ENCODE measurements at places on chromosomes 12 and 14.

DNA sequence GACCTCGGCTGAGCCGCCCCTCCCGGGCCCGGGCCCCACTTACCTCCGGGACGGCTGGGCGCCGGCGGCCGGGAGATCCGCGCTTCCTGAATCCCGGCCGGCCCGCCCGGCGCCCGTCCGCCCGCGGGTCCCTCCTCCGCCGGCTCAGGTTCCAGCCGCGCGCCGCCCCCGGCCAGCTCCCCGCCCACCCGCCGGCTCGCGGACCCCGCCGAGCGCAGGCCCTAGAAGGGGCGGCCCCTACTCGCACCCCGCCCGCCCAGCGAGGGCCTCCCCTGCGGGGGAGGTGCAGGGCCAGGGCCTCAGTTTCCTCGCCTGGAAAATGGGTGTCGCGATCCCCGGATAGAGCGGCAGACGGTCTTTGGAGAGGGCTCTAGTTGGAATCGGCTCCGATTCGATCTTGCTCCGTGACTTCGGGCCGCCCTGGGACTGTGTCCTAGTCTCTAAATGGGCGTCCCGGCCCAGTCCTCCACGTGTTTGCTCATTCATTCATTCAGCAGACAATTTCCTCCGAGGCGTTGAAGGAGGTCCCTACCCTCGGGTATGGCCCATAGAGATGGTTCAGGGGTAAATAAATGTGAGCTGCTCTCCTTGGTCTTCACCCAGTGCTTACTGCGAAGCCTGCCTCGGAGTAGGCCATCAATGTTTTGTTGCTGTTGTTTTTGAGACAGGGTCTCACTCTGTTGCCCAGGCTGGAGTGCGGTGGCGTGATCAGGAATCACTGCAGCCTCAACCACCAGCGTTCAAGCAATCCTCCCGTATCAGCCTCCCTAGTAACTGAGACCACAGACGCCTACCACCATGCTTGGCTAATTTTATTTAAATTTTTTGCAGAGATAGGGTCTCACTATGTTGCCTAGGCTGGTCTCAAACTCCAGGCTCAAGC, at the start of gene TRPV4:
TSS of gene TRPV4 (minus strand) at position 92 of the 883 bp plus-strand sequence. CDS start 18,602 bp downstream, outside the sequence.
- DNase-seq, result no peak

GRCh38 chr12:131020326-131021153, 66.8 kb downstream of the ADGRD1 start:
- no peak for DNase-seq

GRCh38 chr14:20683891-20684661, at the start of gene RNASE4:
Gene RNASE4 (plus strand): TSS chr14:20684560. CDS start chr14:20699372, 14,812 bp downstream.
- DNase-seq, result peak; percentile 92

DNA sequence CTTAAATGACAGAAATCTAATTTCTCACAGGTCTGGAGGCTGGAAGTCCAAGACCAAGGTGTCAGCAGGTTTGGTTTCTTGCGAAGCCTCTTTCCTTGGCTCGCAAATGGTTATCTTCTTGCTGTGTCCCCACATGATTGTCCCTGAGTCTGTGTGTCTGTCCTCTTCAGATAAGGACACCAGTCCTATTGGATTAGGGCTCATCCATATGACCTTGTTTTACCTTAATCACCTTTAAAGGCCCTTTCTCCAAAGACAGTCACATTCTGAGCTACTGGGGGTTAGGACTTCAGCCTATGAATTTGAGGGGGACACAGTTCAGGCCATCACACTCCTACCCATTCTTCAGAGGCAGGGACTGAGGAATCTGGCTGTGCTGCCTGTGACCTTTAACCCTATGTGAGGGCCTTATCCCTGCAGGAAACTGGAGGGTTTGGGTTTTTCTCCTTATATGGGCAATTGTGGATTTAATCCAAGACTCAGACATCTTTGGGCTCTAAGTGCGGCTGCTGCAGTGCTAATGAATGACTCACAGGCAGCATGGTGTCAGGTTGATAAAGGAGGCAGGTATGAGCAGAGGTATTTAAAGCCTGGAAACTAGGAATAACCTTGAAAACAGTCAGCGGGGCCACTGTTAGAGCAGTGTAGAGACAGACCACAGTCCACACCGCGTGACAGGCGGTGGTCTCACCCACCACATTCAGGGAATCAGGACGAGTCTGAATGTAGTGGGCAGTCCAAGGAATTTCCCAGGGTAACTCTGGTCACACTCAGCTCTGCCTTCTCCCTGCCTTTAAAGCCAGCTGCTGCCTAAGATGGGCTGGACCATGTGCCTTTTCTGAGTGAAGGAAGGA, 10.2 kb downstream of the TPCN1 start:
- peak; percentile 13 for DNase-seq

GRCh38 chr14:75249958-75250336, 28.7 kb upstream of the FOS start:
- no peak for DNase-seq

DNA sequence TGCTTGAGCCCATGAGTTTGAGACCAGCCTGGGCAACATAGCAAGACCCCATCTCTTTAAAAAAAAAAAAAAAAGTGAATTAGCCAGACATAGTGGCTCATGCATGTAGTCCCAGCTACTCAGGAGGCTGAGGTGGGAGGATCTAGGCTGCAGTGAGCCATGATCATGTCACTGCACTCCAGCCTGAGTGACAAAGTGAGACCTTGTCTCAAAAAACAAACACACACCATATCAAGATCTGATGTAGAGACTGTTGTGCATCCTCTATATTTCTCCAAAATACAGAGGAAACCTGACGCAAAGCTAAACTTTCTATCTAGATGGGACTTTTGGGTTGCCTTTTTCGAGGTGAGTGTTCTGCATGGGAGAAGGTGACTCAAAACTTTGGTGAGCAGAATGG, 77.4 kb upstream of the SLC8A3 start:
- no peak for DNase-seq

- no peak for DNase-seq
These were observed 20.0 kb upstream of the SOCS2 start for GRCh38 chr12:93552427-93552826.

GRCh38 chr12:116916714-116917114, 6.0 kb downstream of the FBXW8 start:
- no peak for DNase-seq

DNA sequence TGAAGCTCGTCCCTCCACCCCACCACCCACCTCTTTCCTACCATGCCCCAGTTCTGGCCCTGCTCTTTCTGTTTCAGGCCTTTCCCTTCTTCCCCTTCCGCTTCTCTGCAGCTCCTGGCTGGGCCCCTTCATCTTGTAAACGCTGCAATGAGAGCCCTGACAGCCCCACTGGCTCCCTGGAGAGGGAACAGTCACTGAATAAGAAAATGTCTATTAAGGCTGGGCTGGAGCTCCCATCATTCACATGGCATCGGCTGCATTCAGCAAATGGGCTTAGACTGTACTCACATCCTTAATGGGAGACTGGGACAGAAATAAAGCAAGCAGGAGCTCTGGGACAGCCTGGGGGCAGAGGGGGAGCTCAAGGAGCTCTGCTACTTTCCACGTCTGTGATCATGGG, 45.2 kb upstream of the TUNAR start:
- no peak for DNase-seq

GRCh38 chr12:5037795-5038357, 5.8 kb upstream of the KCNA5 start:
- DNase-seq, result no peak

DNA sequence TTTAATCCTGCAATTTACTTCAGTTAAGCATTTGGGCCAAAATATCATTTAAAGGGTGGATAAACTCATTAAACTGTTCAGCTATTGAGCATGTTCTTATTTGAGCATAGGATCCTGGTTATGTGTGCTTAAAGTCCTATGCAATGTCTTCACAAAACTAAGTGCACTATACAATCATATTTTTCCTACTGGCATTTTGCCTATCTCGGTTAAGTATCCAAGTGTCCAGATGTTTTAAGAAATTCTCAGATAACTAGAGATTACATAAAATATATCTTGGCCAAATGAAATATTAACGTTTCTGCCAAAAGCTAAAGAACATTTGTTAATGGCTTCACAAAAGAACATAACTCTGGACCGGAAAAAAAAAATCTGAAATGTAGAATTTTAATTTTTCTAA, 250.8 kb upstream of the LRFN5 start:
- no peak for DNase-seq

- no peak for DNase-seq
These were observed 24.3 kb downstream of the CEP170B start for GRCh38 chr14:104889375-104889757.

- peak; percentile 85 for DNase-seq
These were observed at the start of gene BDKRB2 for GRCh38 chr14:96204151-96205058. Gene BDKRB2 (plus strand): TSS chr14:96204839. CDS start chr14:96237108, 32,269 bp downstream.

- no peak for DNase-seq
These were observed 7.0 kb downstream of the APOLD1 start for GRCh38 chr12:12792421-12792820.

DNA sequence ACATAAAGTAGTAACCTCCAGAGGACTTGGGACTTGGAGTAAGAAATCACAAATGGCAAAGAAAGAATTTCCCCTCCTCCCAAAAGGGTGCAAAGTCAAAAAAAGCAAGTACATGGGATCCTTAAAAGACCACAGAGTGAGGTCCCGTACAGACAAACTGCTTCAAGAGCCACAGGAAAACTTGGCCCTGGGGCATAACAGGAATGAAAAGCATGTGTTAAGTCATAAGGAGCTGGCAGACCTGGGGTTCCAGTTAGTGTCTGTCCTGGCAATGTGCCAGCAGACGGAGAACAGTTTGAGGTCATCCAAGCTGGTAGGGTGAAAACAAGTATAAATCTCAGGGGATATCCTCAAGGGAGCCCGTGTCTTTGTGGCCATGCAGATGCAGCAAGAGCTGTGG, 73.2 kb downstream of the HSD17B6 start:
- DNase-seq, result no peak

DNA sequence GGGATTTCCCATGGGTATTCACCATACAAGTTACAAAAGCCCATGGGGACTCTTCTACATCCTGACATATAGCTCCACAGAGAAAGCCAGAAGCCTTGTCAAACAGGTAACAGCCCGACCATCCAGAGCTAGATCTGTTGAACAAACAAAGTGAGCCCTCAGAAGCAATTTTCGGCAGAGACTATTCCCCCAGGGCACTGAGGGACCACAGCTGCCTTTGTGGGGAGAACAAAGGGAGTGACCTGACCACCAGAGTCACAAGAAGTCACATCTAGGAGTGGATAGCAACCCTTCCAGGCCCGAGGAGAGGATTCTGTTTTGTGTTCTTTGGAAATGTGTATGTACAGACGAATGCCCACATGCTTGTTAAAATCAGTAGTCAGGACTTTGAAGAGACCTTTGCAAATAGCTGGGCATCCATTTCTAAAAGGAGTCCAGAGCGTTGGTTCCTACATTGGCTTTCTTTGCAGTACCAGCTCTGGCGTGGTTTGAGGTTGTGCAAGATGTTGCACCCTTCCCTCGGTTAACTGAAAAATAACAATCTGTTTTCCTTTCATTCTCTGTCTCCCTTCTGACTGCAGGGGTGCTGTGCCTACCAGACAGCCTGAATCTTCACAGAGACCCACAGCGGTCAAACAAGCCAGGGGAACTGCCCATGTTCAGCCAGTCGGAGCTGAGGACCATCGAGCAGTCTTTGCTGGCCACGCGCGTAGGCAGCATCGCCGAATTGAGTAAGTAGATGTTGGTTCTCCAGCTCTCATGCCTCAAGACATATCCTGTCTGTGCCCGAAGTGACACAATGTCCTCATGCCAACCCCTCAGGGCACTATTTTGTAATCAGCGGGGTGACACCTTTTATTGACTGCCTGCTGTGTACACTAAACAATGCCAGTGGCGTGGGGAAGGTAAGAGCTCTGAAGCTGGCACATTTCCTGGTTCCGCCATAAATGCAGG, 165.4 kb upstream of the PWP1 start:
- DNase-seq, result no peak

GRCh38 chr14:75363130-75363529, 64.7 kb upstream of the JDP2 start:
- DNase-seq, result no peak

- DNase-seq, result no peak
These were observed 30.7 kb downstream of the HVCN1 start for GRCh38 chr12:110658242-110658641.

DNA sequence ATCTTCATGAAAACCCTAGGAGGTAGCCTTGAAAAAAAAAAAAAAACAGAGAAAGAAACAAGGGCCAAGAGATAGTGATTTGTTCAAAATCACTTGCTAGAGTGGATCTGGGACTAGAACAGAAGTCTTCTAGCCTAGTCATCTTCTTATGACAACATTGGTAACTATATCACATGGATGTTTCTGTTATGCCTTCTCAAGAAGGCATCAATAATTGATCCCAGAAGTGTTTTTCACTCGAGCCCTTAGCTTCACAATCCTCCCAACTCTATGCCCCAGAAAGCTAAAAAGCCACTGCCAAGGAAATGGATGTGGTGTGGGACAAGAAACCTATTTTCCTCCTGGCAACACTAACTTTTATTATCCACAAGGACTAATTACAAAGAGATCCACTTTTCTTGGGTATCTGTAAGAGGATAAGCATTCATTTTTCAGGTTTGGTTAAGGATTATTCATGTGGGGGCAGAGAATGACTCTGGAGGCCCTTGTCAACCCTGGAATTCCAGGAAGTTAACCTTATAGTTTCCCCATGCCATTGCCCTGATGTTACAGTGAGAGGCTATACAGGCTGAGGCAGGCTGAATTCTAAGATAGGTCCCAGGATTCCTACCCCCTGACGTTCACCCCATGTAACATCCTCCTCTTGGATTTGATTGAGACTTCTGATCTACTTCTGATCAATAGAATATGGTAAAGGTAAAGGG, 67.7 kb upstream of the CPM start:
- DNase-seq, result no peak

GRCh38 chr12:24996102-24996797, 47.3 kb upstream of the BCAT1 start:
- DNase-seq, result no peak

DNA sequence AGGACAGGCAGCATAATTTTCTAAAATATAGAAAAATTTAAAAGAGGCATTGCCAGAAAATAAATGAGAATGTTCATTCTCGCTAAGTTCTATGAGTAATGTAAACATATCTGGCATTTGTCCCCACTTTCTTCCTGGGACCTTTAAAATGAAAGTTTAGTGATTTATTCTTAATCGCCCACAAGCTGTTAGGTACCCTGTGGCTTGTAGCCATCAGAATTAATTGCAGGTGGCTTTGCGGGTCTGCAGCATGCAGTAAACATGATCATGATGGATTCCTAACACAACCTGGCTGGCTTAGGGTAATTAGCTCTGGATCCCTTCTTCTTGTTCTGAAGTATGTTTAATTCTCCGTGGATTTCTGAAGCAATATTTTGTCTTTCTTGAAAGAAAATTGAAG, 103.5 kb upstream of the FRMD6 start:
- no peak for DNase-seq

- DNase-seq, result no peak
These were observed 25.0 kb upstream of the GTF2A1 start for GRCh38 chr14:81245771-81246170.

- no peak for DNase-seq
These were observed 93.0 kb downstream of the KCNH5 start for GRCh38 chr14:62952226-62952625.

GRCh38 chr14:105904379-105904778, 378.0 kb downstream of the TMEM121 start:
- no peak for DNase-seq

DNA sequence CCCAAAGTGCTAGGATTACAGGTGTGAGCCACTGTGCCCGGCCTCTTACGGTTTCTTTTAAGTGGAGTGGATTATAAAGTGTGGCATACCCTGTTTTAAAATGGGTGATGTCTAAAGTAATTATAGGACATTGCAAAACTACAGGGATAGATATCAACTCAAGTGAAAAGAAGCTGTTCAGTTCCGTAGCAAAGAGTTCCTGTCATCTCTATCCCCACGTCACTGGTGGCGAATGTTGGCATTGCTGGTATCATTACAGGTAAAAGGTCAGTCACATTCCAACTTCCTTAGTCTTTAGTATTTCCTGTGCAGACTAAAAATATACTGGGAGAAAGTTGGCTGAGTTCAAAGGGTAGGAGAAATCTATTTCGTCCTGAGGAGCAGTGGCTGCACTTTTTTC, 95.6 kb upstream of the SLC38A2 start:
- no peak for DNase-seq

- DNase-seq, result no peak
These were observed 224.4 kb downstream of the KSR2 start for GRCh38 chr12:117744418-117744817.
